HCT116 (cell line): ENCODE measurements at places on chromosomes 16 and 17.
A peak's percentile ranks its signal among the peaks of the same experiment; 100 is the strongest.

GRCh38 chr17:9309216-9309615 lies 266.4 kb downstream of the STX8 start:
- H3K27me3 ChIP-seq = no peaks in the 10 kb centered on the region
- no peaks in the 10 kb centered on the region for H3K36me3 ChIP-seq
- H3K27ac ChIP-seq = no peak overlapping the region
- DNase-seq = no peak
- peaks cover 18% of the 10 kb centered on the region for H3K4me1 ChIP-seq
- H3K4me3 ChIP-seq = no peak overlapping the region

GRCh38 chr17:2863204-2863603 lies 67.0 kb downstream of the RAP1GAP2 start:
- H3K27ac ChIP-seq = no peak overlapping the region
- DNase-seq = no peak
- H3K4me3 ChIP-seq = no peak overlapping the region
- peaks cover 13% of the 10 kb centered on the region for H3K4me1 ChIP-seq
- H3K27me3 ChIP-seq = no peaks in the 10 kb centered on the region
- H3K36me3 ChIP-seq = no peaks in the 10 kb centered on the region

GRCh38 chr17:49496183-49496866 lies 1.2 kb downstream of the NGFR start:
- DNase-seq = no peak
- peaks cover 5% of the 10 kb centered on the region; the same call in 1 of the 2 replicates for H3K4me1 ChIP-seq
- no peaks in the 10 kb centered on the region for H3K36me3 ChIP-seq

DNA sequence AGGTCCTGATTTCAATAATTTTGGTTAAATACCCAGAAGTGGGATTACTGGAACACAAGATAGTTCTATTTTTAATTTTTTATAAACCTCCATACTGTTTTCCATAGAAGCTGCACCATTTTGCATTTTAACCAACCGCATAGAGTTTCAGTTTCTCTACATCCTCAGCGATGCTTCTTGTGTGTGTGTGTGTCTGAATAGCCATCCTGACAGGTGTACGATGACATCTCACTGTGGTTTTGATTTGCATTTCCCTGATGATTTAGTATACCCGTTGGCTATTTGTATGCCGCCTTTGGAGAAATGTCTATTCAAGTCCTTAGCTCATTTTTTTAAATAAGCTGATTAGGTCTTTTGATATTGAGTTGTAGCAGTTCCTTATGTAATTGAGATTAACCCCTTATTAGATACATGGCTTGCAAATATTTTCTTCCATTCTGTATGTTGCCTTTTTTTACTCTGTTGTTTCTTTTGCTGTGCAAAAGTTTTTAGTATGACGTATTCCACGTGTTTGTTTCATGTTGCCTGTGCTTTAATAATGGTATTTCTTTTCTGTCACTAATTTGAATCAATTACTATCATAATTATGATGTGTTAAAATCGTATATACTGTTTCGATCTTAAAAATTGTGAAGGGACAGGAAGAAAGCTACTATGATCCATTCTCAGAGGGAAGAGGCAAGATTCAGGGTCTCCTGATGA lies 227.2 kb upstream of the MON1B start:
- no peaks in the 10 kb centered on the region for H3K36me3 ChIP-seq
- no peak overlapping the region for H3K4me3 ChIP-seq
- H3K27ac ChIP-seq = no peak overlapping the region
- no peaks in the 10 kb centered on the region for H3K27me3 ChIP-seq
- no peak for DNase-seq

- no peak overlapping the region for H3K27ac ChIP-seq
- H3K27me3 ChIP-seq = no peaks in the 10 kb centered on the region
- H3K4me3 ChIP-seq = no peak overlapping the region
Observed at GRCh38 chr16:4042581-4042980, 73.7 kb downstream of the ADCY9 start.

- no peak overlapping the region for H3K27ac ChIP-seq
- no peaks in the 10 kb centered on the region for H3K36me3 ChIP-seq
- H3K4me1 ChIP-seq = no peaks in the 10 kb centered on the region
- H3K4me3 ChIP-seq = no peak overlapping the region
- peak; percentile 61 for DNase-seq
Observed at GRCh38 chr17:51322390-51323029, 62.2 kb downstream of the UTP18 start.

- peak within 1 kb of the TSS; percentile 65 for H3K27ac ChIP-seq
- DNase-seq = peak; percentile 75
- H3K36me3 ChIP-seq = peaks cover under 1% of the 10 kb centered on the region
- no peaks in the 10 kb centered on the region for H3K27me3 ChIP-seq
- peak within 1 kb of the TSS; percentile 85 for H3K4me3 ChIP-seq
Observed at GRCh38 chr17:42773290-42774035, at the start of gene VPS25. TSS of gene VPS25 (plus strand) at chr17:42773449. CDS start at chr17:42773476, 27 bp downstream.

DNA sequence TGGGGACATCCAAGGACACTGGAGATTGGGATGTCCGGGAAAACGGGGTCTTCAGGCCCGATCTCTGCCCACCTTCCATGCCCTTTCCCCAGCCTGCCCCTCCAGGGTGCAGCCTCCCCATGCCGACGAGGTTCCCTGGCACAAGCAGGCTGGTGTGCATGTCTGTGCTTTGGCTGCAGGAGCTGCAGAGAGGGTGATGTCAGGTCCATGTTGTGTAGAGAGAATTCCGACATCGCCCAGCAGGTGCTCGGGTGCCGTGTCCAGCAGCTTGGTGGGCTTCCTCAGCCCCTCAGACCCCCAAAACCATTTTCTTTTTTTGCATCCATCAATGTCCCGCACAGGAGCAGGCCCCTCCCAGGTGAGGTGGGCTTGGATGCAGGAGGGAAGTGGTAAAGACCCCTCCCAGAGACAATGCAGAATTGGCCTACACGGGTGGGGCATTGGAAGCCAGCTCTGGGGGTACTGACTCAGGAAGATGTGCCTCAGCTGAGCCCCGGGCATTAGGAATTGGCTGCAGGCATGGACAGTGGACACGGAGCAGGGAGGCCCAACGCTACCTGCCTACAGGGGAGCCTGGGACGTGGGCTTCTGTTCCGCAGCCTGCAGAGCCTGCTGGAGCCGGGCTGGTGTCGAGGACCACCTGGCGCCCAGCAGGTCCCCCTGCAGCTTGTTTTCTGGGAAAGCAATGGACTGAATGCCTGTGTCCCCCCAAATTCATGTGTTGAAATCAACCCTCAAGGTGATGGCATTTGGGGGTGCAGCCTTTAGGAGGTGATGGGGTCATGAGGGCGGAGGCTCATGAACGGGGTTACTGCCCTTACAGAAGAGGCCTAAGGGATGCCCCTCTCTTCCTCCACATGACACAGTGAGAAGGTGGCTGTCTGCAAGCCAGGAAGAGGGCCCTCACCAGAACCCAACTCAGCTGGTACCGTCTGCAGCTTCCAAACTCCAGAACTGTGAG lies 97.5 kb downstream of the METRNL start:
- H3K4me3 ChIP-seq = no peak overlapping the region
- no peak overlapping the region for H3K27ac ChIP-seq
- H3K4me1 ChIP-seq = peaks cover under 1% of the 10 kb centered on the region
- no peaks in the 10 kb centered on the region for H3K27me3 ChIP-seq
- no peak for DNase-seq

DNA sequence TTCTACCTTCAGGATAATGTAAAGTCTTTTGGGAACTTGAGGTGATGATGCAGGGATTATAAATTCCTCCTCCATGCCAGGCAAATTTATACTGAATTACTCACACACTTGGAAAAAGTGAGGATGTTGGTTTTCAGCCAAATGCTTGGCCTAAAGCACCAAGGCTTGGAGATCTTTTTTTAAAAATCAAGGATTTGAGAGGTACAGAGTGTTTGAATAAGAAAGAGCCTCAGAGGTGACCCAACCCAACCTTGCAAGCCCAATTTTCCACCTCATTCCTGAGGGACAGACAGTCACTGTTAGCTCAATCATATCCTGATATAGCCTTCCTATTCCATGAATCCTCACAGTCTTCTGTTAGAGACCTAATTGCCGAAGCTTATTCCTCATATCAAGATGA lies 14.0 kb downstream of the GRIN2A start:
- H3K4me3 ChIP-seq = no peak overlapping the region
- H3K36me3 ChIP-seq = no peaks in the 10 kb centered on the region
- peaks cover 35% of the 10 kb centered on the region for H3K27me3 ChIP-seq
- no peak for DNase-seq

GRCh38 chr17:69492410-69493071 lies 78.0 kb downstream of the MAP2K6 start:
- no peaks in the 10 kb centered on the region for H3K36me3 ChIP-seq
- peaks cover 5% of the 10 kb centered on the region; the same call in 1 of the 2 replicates for H3K4me1 ChIP-seq
- H3K27ac ChIP-seq = no peak overlapping the region
- H3K27me3 ChIP-seq = no peaks in the 10 kb centered on the region
- DNase-seq = peak; percentile 28
- no peak overlapping the region for H3K4me3 ChIP-seq

GRCh38 chr17:33277436-33278100 lies 15.5 kb downstream of the ASIC2 start:
- no peak overlapping the region for H3K4me3 ChIP-seq
- H3K27ac ChIP-seq = no peak overlapping the region
- H3K36me3 ChIP-seq = no peaks in the 10 kb centered on the region
- no peak for DNase-seq
- no peaks in the 10 kb centered on the region for H3K4me1 ChIP-seq

GRCh38 chr17:58052407-58052806 lies 30.8 kb upstream of the DYNLL2 start:
- no peaks in the 10 kb centered on the region for H3K27me3 ChIP-seq
- no peak overlapping the region for H3K4me3 ChIP-seq
- no peaks in the 10 kb centered on the region for H3K36me3 ChIP-seq
- H3K4me1 ChIP-seq = no peaks in the 10 kb centered on the region
- DNase-seq = no peak
- no peak overlapping the region for H3K27ac ChIP-seq

DNA sequence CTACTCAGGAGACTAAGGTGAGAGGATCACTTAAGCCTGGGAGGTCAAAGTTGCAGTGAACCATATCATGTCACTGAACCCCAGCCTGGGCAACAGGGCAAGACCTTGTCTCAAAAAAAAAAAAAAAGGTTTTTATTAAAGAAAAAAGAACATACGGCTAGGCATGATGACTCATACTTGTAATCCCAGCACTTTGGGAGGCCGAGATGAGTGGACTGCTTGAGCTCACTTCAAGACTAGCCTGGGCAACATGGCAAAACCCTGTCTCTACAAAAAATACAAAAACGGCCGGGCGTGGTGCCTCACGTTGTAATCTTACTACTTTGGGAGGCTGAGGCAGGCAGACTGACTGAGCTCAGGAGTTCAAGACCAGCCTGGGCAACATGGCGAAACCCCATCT lies 38.4 kb downstream of the RANBP10 start:
- no peaks in the 10 kb centered on the region for H3K36me3 ChIP-seq
- H3K27me3 ChIP-seq = no peaks in the 10 kb centered on the region
- no peaks in the 10 kb centered on the region for H3K4me1 ChIP-seq
- no peak for DNase-seq

- no peak overlapping the region for H3K27ac ChIP-seq
- H3K4me1 ChIP-seq = peaks cover 10% of the 10 kb centered on the region; the same call in 1 of the 2 replicates
- H3K36me3 ChIP-seq = peaks cover 20% of the 10 kb centered on the region; the same call in 1 of the 2 replicates
- no peak for DNase-seq
- H3K4me3 ChIP-seq = no peak overlapping the region
Observed at GRCh38 chr17:75049057-75049456, 2.0 kb downstream of the KCTD2 start.

GRCh38 chr16:83105279-83106077 lies 478.7 kb downstream of the CDH13 start:
- no peaks in the 10 kb centered on the region for H3K4me1 ChIP-seq
- H3K36me3 ChIP-seq = no peaks in the 10 kb centered on the region
- no peak for DNase-seq
- no peak overlapping the region for H3K4me3 ChIP-seq
- no peaks in the 10 kb centered on the region for H3K27me3 ChIP-seq
- H3K27ac ChIP-seq = no peak overlapping the region

DNA sequence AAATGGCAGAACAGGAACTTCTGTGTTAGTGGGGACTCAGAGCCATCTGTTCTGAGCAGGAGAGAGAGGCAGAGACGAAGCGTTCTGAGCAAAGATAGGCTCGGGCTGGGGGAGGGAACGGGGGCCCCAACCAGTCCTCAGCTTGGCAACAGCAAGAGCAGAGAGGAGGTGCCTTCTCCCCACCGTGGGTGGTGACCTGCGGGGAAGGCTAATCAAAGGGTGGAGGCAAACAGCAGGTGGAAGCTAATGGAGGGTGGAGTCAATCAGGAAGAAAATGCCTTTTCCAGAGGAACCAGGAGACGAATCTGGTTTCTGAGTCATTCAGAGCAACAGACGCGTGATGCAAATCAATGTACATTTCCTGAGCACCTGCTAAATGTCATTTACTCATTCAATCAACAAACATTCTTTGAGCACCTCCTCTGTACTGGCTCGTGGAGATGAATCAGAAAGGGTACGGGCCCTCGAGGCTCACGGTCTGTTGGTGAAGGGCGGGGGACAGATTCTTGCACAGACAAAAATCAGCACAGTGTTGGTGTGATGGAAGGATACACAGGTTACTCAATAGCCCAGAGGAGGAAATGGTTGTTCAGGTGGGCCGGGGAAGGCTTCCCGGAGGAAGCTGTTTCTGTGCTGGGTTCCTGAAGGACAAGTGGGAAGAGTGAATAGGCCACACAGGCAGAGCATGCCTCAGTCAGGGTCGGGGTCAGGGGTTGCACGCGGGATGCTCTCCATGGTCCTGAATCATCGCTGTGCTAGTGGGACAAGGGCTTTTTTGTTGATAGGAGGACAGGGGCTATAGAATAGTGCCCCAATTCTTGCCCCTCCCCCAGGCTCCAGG lies 5.7 kb upstream of the SPNS2 start:
- DNase-seq = no peak
- H3K4me1 ChIP-seq = no peaks in the 10 kb centered on the region
- no peak overlapping the region for H3K27ac ChIP-seq
- H3K27me3 ChIP-seq = no peaks in the 10 kb centered on the region
- H3K4me3 ChIP-seq = no peak overlapping the region
- H3K36me3 ChIP-seq = no peaks in the 10 kb centered on the region

- DNase-seq = no peak
- H3K27me3 ChIP-seq = peaks cover 32% of the 10 kb centered on the region
- no peak overlapping the region for H3K27ac ChIP-seq
Observed at GRCh38 chr16:77330332-77331042, 104.3 kb downstream of the ADAMTS18 start.

DNA sequence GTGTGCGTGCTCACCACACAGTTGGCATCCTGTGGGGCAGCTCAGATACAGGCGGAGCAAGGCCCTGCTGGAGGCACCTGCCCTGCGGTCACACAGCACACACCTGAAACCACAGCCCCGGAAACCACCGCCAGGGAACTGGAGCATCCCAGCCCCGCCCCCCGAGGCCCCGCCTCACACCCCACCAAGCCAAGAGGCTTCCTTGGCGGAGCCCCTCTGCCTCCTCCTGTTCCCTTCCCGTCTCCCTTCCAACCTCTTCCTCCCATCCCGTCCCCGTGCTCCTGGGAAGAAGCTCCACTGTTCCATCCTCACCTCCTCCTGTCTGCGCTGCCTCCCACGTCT lies 205.5 kb downstream of the NTN1 start:
- no peak overlapping the region for H3K27ac ChIP-seq
- H3K27me3 ChIP-seq = no peaks in the 10 kb centered on the region
- H3K36me3 ChIP-seq = no peaks in the 10 kb centered on the region
- no peak for DNase-seq

GRCh38 chr16:68961778-68962402 lies 118.6 kb downstream of the TANGO6 start:
- H3K4me3 ChIP-seq = no peak overlapping the region
- no peaks in the 10 kb centered on the region for H3K27me3 ChIP-seq
- H3K4me1 ChIP-seq = no peaks in the 10 kb centered on the region
- H3K36me3 ChIP-seq = no peaks in the 10 kb centered on the region
- no peak for DNase-seq
- no peak overlapping the region for H3K27ac ChIP-seq
